ENCODE measurements at places on chromosomes 5 and 9.

- DNase-seq: no peak
Measured at GRCh38 chr5:39970117-39970798, 545.5 kb upstream of the DAB2 start.

DNA sequence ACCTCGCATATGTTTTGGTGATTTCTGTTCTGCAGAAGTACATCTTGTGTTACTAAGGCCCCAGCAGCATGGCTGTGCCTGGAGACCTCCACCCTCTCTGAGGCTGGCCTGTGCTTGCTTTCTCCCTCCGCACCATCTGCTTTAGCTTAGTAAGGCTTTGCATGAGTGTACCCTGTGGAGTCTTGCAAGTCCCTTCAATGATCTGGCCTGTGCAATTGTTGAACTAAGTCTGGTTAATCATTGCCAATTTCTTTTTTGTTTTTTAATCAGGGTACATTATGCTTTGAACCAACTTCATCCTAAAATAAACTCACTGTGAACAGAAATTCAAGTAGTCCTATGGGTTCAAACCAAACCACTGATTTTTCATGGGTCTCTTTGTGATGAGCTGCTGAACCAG lies 32.3 kb downstream of the ACOT12 start:
- DNase-seq: no peak

DNA sequence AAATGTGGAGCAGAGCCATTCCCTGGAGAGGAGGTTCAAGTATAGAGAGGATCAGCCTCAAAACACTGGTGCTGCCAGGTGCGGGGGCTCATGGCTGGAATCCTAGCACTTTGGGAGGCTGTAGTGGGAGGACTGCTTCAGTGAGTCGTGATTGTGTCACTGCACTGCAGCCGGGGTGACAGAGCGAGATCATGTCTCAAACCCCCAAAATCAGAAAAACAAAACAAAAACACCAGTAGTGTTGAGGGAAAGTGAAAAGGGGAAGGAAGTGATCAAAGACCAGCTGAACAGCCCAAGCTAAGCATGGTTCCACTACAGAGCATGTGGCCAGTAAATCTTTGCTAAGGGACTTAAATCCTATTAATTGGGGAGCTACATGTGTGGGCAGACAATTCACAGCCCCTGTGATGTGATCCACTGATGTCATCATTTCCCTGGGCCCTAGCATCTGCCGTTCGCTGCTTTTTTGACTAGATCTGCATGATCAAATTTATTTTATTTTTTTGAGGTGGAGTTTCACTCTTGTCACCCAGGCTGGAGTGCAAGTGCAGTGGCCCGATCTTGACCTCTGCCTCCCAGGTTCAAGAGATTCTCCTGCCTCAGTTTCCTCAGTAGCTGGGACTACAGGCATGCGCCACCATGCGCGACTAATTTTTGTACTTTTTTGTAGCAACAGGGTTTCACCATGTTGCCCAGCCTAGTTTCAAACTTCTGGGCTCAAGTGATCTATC lies 2.7 kb upstream of the PCBD2 start:
- DNase-seq: peak; percentile 67

DNA sequence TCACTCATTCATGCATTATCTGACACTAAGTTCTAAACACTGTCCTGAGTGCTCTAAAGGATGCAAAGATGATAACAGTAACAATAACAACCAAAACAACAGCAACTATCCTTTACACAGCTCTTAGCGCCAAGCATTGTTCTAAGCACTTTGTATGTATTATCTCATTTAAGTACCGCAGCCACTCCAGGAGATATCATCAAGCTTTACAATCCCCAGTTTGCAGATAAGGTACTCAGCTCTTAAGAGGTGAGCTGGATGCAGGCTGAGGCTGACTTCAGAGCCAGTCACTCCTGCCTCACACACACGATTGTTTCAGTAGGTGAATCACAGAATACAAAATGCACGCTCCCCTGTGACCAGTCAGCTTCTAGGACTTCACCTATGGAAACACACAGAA lies 141.8 kb downstream of the PAX5 start:
- no peak for DNase-seq

- DNase-seq: no peak
Measured at GRCh38 chr5:152688561-152689249, 283.6 kb upstream of the NMUR2 start.
